ENCODE measurements at places on chromosomes 16 and 17. TPM values are rescaled to one million over a fixed set of nuclear protein-coding genes. Genes with fewer than 3 reads are reported as not detected.

EIF3C gene
- 108 TPM for total RNA-seq

GPR179 gene
- under 0.01 TPM for total RNA-seq

MFAP4 gene
- total RNA-seq = 4.8 TPM

MYL11 gene
- total RNA-seq = not detected

CD300LG gene
- not detected for total RNA-seq

TMC6 gene
- 0.11 TPM for total RNA-seq

SOST gene
- not detected for total RNA-seq

FSCN2 gene
- total RNA-seq = 1.5 TPM

LGALS9B gene
- not detected for total RNA-seq
